ENCODE measurements at places on chromosomes 3 and 15.

DNA sequence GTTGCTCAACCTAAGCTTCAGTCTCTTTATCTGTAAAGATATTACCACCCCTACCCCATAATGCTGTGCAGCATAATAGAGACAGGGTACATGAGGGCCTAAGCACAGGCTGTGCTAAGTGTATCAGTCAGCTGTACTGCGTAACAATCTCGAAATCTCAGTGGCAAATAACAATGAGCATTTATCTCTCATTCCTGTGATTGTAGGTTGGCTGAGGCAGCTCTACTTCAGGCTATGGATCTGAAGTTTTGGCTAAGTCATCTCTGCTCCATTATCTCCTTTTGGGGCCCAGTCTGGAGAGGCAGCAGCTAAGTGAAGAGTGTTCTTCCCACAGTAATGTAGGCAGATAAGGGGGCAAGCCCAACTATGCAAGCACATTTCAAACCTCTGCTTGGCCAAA is 7.1 kb upstream of the SLC6A11 start:
- no peak for DNase-seq

- no peak for DNase-seq
Measured at GRCh38 chr3:25354071-25354470, 74.0 kb upstream of the RARB start.

DNA sequence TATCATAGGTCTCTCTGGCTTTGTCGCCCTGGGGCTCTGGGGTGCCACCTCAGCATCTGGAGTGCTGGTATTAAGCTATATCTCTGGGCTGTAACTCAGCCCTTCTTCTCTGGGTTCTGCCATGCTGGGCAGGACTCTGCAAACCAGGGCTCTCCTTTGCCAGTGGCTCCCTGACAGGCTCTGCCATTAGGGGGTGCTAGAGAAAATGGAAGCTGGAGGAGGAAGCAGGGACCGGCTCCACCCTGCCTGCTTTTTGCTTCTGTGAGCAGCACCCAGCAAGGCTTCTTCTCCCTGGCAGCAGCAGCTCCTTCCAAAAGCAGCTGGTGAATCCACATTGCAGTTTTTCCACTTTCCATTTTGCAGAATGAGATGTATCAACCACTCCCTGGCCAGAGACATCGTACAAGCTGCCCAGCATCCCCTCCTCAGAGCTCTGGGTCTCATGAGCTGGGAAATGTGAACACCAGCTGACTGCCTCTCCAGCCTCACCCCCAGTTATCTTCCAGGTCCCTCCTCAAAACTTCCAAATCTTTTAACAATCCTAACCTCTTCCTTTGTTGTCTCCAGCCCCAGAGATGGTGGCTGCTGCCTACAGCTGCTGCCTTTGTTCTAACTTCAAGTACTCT is 165.0 kb downstream of the ABHD5 start:
- peak; percentile 57 for DNase-seq

DNA sequence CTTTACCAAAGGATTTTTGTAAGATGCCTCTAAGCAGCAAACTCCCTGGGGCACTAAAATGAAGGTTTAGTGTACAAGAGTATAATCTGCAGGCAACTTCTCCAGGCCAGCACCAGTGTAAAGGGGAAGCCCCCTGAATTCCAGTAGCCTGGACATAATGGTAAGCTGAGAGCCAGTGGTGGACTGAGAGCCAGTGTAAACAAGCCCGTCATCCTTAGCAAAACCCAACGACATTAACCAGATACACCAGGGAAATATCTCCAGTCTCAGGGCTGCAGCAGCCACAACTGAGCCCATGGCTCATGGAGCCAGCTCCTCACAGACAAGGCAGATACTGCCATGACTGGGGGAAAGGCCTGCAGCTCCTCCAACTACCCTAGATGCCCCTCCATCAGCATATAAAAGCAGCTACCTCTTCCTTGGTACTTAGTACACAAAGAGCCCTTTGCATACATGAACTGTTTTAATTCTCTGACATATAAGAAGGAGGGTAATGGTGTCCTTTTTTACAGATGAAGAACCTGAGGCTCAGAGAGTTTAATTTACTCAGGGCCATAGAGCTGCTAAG is 21.7 kb downstream of the PARP16 start:
- DNase-seq, result no peak

GRCh38 chr3:44033123-44033522 is 208.6 kb upstream of the TOPAZ1 start:
- DNase-seq, result no peak

- DNase-seq, result no peak
Measured at GRCh38 chr15:41634072-41634626, 26.1 kb upstream of the MGA start.

DNA sequence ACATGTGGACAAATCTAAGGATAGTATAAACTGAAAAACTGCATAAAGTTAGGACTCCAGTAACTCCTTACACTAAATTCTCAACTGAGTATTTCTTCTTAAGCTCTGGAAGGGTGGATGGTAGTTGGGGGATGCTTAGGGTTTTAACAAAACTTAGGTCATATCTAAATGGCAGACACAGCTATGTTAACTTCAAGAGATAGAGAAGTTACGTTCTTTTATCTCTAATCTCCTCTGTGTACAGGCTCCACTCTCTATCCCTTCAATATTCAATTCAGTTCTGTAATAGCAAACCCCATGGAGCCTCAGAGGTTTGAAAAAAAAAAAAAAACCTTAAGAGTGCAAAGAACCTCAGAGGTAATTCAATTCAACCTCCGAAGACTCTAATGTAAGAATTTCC is 3.1 kb downstream of the CMTM6 start:
- no peak for DNase-seq

DNA sequence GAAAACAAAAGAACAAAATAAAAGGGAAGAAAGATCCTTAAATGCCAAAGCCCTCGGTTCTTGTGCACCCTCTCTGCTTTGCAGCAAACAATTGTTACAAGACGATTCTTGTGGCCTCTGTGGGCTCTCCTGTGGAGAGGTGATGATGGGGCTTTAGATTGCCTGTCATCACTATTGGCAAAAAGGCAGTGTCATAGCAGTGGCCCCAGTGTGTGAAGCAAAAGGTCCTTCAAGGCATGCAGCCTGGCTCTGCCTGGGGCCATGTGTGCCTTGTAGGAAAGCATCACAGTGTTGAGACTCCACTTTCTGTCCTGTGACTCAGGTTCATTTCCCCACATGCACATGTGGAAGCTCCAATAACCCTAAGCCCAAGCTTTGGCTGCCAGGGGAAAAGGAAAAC is 43.7 kb downstream of the POC1A start:
- DNase-seq, result no peak

DNA sequence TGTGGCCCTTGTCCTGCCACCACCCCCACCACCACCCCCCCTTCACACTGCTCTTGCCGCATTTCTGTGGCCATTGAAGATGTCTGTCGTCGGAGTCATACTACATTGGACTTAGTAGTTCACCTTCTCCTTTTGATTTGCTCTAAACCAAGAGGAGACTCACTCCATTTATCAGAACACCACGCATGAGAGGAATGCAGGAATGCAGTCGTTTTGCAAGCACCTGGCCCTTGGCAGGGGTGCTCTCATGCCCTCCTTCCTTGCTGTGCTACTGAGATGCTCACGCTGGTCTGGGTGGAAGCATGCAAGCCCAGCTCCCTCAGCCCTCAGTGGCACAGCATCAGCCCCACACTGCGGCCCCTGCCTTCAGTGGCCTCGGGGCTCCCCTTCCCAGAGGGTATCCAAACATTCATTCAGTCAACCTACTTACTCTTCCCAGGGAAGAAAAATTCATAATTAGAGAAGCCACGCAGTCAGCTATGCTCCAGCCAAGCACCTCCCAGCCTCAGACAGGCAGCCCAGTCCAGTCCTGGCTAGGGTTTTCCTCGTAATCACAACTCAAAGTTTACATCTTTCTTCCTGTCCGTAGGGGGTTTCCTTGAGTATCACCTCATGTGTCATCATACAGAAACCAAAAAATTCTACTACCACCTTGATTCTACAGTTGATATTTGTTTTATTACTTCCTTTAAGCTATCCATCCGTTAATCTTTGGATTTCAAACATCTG is 520.0 kb downstream of the GABRG3 start:
- no peak for DNase-seq

DNA sequence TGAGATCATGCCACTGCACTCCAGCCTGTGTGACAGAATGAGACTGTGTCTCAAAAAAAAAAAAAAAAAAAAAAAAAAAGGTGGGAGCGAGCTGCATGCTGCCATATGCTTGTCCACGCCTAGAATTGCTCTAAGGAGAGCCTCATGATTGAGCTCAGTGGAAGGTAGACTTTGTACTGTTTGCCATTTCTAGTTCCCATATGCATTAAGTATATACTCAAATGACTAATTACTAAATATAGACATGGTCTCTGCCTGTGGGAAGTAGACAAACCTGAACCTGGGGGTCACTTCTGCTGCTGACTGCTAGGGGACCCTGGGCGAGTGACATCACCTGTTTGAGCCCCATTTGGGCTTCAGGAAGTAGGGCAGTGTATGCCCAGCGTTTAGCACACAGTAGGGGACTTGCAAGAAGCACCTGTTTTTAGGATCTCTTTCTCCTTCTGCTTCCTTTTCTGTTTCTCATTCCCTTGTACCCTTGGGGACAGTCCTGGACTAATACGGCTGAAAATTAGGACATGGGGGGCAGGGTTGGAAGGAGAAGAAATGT is 27.2 kb downstream of the PRKCD start:
- DNase-seq, result no peak

DNA sequence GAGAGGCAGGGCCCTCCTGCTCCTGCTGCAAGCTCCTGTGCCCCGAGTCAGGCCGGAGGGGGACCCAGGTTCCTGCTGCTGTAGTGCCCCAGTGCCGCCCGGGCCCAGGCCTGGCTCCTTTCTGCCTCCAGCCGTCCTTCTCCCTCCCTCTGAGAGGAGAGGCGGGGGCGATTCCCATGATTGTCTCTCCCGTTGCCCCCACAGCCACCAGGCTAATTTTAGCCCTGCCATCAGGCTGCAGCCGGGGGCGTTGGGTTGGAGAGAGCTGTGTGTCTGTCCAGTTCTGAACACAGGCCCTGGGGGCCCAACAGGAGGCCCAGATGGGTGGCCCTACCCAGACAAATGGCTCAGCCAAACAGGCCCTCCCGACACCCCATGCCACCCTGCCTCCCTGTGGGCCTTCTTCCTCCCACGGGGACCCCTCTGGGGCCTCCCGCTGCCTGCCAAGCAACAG is 214.8 kb downstream of the TBC1D2B start:
- no peak for DNase-seq

- peak; percentile 34 for DNase-seq
Measured at GRCh38 chr15:38853608-38854007, 289.0 kb upstream of the RASGRP1 start.

DNA sequence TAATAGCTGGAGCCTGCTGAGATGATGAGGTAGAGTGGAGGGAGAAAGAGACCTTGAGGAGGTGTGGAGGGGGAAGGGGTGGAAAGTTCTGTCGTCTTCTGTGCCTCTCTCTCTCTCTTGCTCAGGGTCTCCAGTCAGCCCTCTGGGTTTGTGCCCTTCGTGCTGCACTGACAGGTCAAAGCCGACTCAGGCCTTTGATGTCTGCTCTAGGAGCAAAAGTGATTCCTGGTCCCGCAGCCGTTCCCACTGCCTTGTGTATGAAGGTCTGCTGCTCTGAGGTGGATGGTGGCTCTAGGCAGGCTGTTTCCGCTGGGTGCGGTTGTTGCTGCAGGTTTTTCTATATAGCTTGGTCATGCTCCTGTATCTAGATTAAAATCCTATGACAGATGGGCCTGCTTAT is 89.4 kb downstream of the IGF1R start:
- no peak for DNase-seq
